ENCODE measurements at places on chromosomes 16 and 17. TPM values are rescaled to one million over a fixed set of nuclear protein-coding genes. Genes with fewer than 3 reads are reported as not detected.
A peak's percentile ranks its signal among the peaks of the same experiment; 100 is the strongest.

The SMARCD2 gene
- 78.8 TPM for total RNA-seq

The CDT1 gene
- 5.8 TPM for total RNA-seq

The RIPOR1 gene
- total RNA-seq, result 74.9 TPM

The GRIN2A gene
- total RNA-seq, result not detected

The DNAH3 gene
- total RNA-seq, result not detected

The TP53TG3F gene
- total RNA-seq, result not detected

The MFAP4 gene
- not detected for total RNA-seq

The WNT9B gene
- total RNA-seq, result not detected

The ENO3 gene
- 3.3 TPM for total RNA-seq

GRCh38 chr17:76993651-76994050, 125.4 kb downstream of the MGAT5B start:
- DNase-seq, result no peak

DNA sequence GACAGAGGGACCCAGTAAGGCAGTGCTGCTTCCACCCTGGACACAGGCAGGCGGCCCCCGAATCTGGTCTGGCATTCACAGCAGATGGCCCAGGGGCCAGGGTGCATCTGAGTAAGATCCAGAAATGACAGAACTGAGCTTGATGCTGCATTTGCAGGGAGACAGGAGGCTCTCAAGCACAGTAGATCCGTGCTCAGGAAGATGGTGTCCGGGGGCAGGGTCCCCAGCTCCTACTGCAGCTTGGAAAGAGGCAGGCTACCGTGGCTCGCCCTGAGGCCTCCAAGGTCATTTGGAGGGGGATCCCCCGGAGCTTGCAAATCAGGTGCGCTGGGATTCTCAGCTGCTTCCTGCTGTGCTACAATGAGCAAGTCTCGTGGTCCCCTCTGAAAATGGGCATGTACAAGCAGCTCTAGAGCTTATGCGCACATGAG, 2.2 kb downstream of the C16orf95 start:
- no peak for DNase-seq

DNA sequence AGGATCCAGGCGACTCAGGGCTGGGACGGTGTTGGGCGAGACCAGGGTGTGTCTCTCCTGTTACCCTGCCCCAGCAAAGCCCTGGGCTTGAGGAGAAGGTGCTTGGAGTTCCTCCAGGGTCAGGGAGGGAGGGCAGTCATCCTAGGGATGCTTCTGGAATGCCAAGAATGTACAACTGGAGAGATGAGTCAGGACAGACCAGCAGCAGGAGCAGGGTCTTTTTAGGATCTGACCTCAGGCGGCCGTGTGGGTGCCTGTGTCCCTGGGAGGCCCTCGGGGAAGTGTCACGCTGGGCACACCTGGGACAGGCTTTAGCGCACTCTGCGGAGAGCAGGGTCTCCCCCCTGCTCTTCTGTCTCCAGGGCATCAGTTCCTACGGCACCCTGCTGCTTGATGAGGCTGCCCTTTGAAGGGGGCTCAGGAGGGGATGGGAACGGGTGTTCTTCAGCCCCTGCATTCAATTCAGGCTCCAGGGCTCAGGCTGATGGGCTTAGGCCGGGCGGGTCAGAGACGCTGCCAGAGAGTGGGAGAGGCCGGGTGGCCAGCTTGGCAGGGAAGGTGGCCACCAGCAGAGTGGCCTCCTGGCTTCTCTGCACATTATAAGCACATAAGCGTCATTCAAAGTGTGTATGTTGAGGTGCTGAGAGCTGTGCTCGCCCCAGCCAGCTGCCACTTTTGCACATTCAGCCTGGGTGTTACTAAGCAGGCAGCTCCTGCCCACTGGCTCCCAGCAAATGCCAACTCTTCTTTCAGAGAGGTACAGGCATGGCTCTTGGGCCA, 8.4 kb upstream of the MTSS2 start:
- DNase-seq, result peak; percentile 65

DNA sequence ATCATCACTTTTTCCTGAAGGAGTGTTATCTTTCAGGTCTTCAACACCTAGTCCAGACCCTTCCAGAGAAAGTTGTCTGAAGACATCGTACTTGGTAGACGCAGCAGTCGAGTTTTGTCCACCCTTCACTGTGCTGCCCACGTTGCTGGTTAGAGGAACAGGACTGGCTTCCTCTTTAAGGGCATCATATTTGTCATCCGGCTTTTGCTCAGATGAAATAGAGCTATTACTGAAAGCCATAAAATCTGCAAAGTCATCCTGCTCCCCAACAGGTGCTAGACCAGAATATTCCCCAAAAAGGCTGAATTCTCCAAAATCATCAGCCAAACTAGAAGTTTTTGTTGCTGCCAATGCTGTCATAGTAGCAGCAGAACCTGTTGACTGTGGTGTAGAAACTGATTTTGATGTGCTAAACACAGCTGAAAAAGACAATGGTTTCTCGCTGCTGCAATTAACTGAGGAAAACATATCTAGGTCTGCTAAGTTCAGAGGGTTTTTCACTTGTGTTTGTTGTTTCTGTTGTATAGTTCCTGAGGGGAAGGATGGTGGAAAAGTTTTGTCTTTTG, 55.7 kb downstream of the SYNRG start:
- DNase-seq, result no peak

DNA sequence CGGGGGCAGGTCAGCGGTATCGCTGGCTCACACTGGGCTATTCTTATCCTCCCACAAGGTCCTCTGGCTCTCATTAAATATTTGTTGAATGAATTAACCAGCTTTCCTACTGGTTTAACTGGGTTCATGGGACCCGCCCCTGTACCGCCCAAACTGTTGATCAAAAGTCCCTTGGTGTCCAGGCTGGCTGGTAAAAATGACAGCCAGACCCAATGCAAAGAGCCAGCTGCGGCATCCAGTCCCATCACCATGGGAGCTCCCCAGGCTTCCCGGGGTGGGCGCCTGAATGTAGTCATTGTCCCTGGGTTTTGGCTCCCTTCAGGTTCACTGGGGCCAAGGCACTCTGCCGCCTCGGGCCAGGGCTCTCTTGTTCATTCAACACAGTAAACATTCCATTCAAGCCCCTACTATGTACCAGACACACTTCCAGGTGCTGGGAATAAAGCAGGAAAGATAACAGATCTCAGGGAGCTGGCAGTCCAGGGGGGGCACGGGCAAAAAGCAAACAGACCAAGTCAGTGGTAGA, 11.7 kb upstream of the ATP2C2 start:
- DNase-seq, result no peak

GRCh38 chr17:81151278-81151677, 14.0 kb upstream of the PVALEF start:
- no peak for DNase-seq

DNA sequence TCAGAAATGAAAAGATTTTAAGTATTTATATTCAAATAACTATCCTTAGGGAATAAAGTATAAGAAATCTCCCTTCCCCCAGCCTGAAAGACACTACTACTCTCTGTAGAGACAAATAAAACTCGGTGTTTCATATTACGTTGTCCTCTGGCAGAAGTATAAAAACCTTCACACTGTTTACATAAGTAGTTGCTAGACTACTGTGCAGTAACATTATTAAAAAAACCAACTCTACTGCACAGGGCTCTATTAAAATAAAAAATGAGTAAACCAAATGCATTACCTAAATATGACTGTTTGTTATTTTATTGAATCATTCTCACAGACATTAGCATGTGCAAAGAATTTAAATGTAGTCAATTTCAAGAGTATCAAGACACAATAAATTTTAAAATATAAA, 67.4 kb downstream of the MED13 start:
- DNase-seq, result peak; percentile 23

GRCh38 chr17:40479754-40480480, 21.5 kb downstream of the TNS4 start:
- no peak for DNase-seq

DNA sequence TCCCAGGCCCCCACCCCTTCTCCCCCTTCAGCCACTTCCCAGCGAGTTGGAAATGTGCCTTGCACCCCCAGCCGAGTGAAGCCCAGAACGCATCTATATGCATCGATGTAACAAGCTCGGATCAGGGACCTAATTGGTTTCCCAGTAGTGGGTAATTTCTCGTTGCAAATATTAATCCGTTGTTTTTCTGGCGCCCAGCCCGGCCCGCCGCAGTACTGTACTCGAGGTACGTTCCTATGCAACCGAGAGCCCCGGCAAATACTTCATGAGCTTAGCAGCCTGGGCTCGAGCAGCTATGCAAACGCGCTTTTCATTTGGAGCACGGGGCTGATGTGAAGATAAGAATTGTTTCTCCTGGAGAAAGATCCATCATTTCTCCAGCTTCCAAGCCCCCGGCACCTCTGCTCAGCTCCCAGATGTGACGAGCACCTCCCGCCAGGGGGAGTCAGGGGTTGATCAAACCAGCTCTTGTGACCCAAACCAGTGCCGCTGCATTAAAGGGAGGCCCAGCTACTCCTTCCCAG, 229.8 kb downstream of the KATNIP start:
- peak; percentile 14 for DNase-seq

GRCh38 chr17:7177191-7177953, 1.8 kb downstream of the ASGR1 start:
- peak; percentile 81 for DNase-seq

DNA sequence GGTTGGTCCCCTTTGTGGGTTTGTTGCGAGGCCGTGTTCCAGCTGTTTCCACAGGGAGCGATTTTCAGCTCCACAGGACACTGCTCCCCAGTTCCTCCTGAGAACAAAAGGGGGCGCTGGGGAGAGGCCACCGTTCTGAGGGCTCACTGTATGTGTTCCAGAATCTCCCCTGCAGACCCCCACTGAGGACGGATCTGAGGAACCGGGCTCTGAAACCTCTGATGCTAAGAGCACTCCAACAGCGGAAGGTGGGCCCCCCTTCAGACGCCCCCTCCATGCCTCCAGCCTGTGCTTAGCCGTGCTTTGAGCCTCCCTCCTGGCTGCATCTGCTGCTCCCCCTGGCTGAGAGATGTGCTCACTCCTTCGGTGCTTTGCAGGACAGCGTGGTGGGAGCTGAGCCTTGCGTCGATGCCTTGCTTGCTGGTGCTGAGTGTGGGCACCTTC, 27.3 kb upstream of the STH start:
- DNase-seq, result no peak

GRCh38 chr17:55163408-55163807, 101.4 kb upstream of the HLF start:
- no peak for DNase-seq

DNA sequence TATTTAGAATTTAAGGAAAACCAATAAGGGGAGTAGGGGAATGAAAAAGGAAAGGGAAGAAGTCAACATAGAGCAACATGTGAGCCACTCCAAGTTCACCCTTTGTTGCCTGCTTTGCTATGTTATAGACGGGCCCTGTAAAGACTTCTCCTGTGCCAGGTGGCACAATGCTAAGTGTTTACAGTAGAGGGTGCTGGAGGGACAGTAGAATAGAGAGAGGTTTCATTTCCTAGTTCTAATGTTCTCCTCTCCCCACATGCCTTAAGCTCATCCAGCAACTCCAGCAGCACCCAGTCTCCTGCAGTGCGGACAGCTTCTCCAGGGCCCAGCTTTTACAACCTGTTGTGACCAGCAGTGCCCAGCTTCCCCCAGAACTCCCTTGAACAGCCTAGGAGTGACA, 468.0 kb downstream of the HS3ST3B1 start:
- DNase-seq, result no peak

- DNase-seq, result no peak
Observed at GRCh38 chr17:74631468-74632450, 8.2 kb upstream of the CD300E start.

- DNase-seq, result no peak
Observed at GRCh38 chr16:48235058-48235555, 9.0 kb upstream of the LONP2 start.

DNA sequence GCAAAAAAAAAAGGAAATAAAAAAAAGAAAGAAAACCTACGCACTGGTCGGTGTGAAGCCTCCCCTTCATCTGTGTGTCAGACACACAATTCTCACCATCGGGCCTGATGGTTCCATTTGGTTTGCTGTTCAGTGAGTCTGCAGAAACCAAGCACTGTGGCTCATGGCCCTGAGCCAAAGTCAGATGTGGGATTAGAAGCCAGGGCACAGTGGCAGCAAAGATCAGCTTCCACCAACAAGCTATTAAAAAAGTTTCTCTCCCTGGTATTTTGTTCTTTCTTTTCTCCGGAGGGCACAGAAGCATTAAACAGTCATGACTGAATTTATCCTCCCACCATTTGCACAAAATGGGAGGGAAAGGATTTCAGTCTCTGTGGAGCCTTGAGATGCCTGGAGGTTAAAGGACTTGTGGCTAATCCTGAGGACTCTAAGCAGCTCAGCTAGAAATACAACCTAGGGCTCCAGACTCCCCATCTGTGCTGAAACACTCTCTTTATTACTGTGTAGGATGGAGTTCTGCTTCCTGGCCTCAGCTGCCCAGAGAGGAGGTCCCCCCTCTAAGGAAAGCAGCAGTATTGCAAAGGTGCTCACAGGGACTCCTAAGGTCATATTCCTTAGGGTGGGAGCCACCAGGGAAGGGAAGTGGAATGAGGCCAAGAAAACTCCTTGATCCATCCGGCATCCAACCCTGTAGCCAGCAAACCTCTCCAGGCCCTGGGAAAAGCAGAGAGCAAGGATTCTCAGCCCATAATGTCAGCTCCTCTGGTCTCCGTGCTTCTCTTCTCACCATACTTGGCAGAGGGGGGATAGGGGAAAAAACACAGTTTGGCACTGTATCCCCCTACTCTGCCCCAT, 28.2 kb downstream of the SLC39A11 start:
- DNase-seq, result no peak

DNA sequence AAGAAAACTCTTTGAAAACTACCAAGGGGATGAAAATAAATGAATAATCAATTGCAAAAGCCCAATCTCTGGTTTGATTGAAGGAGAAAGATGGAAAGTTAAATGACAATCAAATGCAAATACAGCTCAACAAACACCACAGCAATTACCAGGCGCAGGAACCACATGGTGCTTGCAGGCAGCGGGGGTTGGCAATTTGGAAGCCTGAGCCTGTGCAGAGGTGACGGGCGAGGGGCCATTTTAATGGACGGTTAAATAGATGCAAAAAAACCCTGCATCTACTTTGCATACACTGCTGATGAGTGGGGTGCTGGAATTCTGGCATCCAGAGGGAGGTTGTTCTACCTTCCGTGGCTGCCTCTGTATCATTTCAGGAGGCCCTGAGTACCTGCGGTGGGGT, 4.8 kb upstream of the SEZ6 start:
- DNase-seq, result no peak

- DNase-seq, result no peak
Observed at GRCh38 chr17:60311936-60312335, 80.0 kb downstream of the USP32 start.

Data from dermis blood vessel endothelial cell (primary cell).